ENCODE measurements at places on chromosomes 5 and 9. TPM values are rescaled to one million over a fixed set of nuclear protein-coding genes. Genes with fewer than 3 reads are reported as not detected.

The TEX48 gene
- total RNA-seq = 0.68 TPM

The SIGMAR1 gene
- total RNA-seq = 109 TPM

The TPPP gene
- 0.11 TPM for total RNA-seq

The CTXN3 gene
- not detected for total RNA-seq

Measured in activated T-helper 2 cell treated with anti-CD3 and anti-CD28 coated beads, Interferon-gamma antibody, Interleukin-2, Interleukin-4, amounts not matched to agents 10 μg/mL and 5 μg/mL and 100 μg/mL, durations not matched to agents 14 hours and 24 hours and 36 hours (primary cell).